ENCODE measurements at places on chromosomes 12 and 14.

GRCh38 chr12:98868076-98868475 is 223.0 kb downstream of the APAF1 start:
- DNase-seq, result no peak

DNA sequence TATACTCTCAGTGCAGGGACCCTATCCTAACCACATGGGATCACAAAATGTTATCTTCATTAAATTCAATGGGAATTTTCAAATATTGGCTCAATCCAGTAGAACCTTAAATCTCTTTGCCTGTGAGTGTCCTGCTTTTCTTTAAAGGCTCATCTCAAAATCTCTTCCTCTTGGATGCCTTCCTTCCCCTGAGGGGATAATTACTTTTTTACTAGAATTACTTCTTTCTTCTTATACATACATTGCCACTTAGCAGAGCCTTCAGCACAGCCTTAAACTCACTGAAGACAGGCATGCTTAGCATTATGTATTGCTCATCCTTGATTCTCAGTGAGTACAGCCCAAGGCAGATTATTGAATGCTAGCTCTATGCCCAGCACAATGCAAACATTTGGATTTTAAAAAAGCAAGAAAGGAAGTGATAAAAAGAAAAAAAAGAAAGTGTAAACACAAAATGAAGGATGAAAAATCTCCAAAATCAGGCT is 1918.0 kb upstream of the FLRT2 start:
- DNase-seq, result no peak

GRCh38 chr12:50642761-50643160 is 121.1 kb upstream of the ATF1 start:
- no peak for DNase-seq

DNA sequence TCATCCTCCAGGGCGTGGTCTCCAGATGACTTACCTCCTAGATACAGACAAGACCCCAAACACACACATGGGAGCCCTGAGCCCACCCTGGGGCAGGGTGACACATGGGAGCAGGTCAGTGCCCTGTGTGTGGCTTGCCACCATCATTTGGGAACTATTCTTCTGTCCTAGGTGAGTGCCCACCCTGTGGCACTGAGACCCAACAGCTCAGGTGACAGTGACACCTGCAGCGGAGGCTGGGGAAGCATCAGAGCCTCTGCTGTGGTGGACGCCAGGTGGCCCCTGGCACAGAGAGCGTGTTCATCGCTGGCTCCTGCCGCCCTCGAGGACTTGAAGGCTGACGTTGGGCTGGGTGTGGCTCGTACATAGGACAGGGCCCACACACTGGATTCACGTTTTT is 23.0 kb downstream of the SFSWAP start:
- DNase-seq, result no peak

- DNase-seq, result no peak
Observed at GRCh38 chr12:8034802-8035201, 2.3 kb downstream of the FOXJ2 start.

- no peak for DNase-seq
Observed at GRCh38 chr12:92010853-92011701, 134.6 kb downstream of the BTG1 start.

Data from HuH-7.5 (cell line).